ENCODE measurements at places on chromosomes 7 and 10.

- no peak for DNase-seq
These were observed 177.5 kb downstream of the ANK3 start for GRCh38 chr10:60212195-60212594.

DNA sequence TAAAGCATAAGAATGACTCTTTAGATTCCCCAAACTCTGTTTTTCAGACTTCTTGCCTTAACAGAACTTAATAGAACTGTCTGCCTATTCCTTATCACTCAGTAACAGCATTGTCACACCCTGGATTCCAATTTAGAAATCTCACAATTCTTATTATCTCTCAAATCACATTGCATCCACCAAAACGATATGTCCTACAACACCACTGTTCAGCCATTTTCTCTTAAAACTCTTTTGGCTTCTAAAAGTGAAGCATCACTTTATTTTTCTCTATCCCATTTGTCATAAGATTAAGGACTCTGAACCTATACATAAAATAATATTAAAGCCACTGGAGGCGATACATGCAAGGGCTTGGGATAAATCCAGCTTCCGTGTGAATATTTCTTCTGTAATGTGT lies 1.2 kb upstream of the CPED1 start:
- DNase-seq: no peak

DNA sequence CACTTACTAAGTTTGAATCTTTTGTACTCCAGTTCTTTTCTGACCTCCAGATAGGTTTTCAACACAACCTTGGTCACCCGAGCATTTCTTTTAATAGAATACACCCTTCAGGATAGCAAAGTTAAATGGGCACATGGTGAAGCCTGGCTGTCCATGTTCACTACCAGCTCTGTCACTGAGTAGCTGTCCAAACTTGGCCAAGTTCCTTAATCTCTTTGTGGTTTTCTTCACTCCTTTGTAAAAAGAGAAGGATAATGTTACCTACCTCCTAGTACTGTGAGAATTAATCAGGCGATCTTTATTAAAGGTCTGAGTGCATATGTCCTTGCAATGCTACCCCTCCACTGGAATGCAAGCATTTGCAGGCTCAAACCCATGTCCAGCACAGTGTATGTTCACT lies 128.1 kb upstream of the PTPRZ1 start:
- no peak for DNase-seq

GRCh38 chr7:140048138-140048537 lies 14.6 kb downstream of the PARP12 start:
- DNase-seq: no peak

DNA sequence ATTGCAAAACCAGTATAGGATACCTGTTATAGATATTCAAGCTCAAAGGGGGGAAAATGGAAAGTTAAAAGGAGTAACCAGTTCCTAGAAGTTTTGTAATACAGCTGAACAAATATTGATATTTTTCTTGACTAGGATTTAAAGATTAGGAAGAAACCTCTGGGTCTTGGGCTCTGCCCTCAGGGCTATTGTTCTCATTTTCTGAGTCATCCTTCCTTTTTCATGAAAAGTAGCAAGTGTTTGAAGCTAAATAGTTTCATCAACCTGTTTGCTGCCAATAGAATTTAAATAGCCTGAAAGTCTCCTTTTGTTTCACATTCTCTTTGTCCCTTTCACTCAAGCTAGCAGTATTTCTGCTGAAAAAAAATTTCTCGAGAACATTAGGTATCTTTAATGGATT lies 1061.1 kb upstream of the GHITM start:
- no peak for DNase-seq

Data from NCI-H1092 (cell line).